ENCODE measurements at places on chromosomes 7 and 10.

- DNase-seq, result no peak
These were observed 276.2 kb downstream of the USP6NL start for GRCh38 chr10:11335167-11335652.

GRCh38 chr10:78714225-78714624 is 354.5 kb upstream of the ZMIZ1 start:
- DNase-seq, result no peak

GRCh38 chr7:40822861-40823260 is 688.1 kb downstream of the SUGCT start:
- no peak for DNase-seq

- DNase-seq, result no peak
These were observed 46.4 kb downstream of the CSTF2T start for GRCh38 chr10:51653025-51653424.

- DNase-seq, result no peak
These were observed 63.7 kb downstream of the ARHGAP12 start for GRCh38 chr10:31864834-31865518.

DNA sequence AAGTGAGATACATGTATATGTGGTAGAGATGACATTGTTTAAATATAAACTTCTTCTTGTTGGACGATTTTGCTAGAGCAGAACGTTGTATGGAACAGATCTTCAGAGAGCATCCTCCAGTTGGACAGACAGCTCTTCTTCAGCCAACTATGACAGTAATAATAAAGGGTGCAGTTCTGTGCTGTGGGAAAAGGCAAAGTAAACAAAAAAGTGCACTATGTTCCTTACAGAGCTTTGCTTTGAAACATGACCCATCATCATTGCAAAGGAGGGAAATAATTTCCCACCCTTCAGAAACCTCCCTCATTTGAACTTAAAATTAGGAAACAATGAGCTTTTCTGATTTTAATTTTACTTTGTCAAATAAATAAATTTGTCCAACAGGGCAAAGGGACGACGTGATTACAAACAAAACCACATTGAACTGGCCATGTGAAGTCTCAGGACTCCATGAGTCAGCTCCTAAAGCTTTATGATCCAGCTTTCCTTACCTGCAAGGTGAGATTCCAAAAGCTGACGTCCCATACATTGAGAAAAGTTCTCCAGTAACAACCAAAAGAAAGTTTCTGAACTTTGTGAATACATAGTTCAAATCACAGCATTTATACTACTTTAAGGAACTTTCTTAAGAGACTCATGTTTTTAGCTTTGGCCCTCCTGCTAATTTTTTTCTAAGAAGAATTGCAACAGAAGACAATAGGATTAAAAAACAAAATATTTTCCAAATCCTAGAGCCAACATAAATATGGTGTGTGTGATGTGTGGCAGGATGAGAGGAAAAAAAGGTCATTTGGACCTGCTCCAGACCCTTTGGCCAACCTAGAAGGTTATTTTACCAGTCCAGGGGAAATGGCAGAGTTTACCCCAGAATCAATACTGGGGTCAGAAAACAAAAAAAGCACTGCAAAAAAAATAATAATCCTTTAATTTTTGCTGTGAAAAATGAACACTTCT is 565.4 kb upstream of the NRP1 start:
- no peak for DNase-seq
